ENCODE measurements at places on chromosomes 16 and 17.

- DNase-seq = no peak
Measured at GRCh38 chr17:57391076-57391825, 134.9 kb downstream of the MSI2 start.

DNA sequence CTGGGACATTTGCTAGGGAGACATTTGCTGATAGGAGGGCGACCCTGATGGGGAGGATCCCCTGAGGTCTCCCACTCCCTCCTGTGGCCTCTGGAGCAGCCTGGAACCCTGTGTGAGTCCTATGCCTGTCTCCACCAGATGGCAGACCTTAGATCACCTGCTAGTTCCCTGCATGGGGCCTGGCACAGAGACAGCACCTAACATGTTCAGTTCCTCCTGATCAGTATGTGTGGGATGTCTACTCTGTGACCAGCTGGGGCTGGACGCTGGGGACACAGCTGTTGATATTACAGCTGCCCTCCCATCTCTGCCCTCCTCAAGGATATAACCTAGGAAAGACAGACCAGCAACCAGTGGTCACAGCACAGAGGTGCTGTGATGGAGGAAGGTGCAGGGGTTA lies 1.1 kb upstream of the ADCY7 start:
- no peak for DNase-seq

DNA sequence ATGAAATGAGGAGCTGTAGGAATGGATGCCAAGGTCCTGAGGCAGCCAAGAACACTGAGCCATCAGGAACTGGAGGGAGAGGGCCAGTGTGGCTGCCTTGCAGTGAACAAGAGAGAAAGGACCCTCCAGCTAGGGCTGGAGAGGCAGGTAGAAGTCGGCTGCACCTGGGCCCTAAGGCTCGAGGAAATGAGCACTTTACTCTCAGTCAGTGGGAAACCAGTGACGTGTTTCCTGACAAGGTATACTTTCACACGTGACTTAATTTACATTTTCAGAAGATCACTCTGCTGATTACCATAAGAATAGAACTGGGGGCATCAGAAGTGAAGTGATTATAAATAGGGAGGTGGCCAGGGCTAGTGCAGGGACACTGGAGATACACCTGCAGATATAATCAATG lies 115.2 kb downstream of the C17orf67 start:
- no peak for DNase-seq

DNA sequence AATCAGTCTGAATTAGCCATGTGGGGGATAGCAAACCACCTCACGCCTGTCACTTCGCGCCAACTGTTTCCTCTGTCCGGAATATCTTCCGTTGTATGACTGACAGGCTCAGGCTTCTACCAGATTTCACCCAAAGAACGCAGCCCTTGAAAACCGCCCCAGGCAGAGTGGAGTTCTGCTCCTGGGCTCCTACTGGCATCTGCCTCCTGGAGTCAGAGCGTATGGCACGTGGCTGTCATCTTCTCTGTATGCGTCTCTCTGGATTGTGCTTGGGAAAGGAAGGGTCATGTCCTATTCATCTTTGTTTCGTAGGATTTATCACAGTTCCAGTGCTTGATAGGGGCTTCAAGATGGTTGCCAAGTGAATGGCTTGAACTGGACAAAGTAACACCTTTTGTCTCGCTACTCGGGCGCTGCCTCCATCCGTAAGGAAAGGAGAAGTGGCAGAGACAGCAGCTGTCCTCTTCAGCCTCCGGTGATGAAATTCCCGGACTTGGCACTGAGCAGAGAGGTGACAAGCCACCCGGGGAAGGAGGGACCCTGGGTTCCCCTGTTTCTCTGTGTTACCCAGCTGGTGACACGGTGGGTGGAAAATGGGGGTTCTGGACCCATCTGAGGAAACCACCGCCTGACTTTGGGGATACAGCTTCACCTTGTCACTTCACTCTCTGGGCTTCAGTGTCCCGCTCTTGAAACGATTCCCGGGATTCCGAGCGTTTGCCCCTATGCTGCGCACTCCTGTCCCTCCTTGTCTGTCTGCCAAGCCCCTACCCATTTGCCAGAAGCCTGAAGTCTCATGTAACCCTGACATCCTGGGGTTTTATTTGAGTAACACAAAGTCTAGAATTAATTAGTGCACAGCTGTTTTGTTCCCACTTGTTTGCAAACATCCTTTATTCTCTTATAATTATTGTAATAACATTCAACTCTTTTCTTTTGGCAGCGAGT lies 13.9 kb downstream of the KIAA0513 start:
- no peak for DNase-seq

DNA sequence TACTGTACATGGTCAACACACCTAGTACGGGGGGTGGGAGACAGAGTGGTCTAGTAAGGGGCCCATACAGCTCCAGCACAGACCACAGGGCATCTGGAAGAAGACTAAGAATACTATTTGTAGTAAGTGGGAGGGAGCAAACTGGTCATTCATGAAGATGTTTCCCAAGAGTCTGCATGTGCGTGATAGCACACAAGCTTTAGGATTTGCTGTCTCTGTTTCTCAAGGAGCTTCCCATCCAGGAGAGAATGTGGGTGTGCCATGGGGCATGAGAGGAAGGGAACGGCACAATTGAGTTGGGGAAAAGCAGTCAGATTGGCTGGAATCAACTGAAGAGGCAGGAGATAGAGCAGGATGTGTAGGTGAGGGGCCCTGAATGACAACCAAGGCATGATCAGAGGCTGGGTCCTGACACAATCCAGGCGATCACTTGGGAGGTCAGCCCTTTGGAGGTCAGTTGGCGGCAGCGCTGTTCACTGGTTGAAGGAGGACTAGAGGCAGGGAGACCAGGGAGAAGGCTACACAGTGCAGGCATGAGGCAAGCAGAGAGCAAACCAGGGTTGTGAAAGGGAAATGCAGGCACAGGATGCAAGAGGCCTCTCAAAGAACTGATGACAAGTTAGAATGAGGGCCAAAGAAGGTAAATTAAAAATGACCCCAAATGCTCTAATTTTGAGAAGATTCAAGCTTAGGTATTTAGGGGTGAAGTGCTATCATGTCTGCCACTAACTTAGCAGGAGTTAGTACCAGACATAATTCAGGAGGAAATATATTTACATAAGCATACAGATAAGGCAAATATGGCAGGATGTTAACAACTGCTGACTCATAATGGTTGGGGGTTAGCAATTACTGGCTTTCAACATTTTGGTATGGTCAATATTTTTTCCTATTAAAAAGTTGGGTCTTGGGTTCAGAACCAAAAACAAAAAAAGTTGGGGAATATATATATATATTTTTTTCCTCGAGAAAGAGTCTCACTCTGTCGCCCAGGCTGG lies 10.3 kb downstream of the UBE2O start:
- DNase-seq = no peak

- no peak for DNase-seq
Measured at GRCh38 chr17:69286257-69286656, 40.7 kb downstream of the ABCA5 start.

DNA sequence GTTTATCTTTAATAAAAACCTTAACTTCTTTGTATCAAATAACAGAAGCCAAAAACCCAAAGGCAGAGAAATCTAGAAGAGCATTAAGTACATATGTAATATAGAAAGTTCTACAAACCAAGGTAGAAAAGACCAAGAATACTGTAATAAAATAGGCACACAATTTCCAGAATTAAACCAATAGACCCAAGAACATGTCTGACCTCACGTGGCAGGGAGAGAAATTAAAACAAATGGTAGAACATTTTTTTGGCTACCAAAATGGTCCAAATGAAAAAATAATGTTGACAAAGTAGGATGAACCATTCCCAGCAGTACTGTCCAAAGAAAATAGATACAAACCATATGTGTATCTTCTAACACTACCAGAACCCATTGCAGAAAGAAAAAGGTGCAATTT lies 183.5 kb downstream of the CPPED1 start:
- no peak for DNase-seq

DNA sequence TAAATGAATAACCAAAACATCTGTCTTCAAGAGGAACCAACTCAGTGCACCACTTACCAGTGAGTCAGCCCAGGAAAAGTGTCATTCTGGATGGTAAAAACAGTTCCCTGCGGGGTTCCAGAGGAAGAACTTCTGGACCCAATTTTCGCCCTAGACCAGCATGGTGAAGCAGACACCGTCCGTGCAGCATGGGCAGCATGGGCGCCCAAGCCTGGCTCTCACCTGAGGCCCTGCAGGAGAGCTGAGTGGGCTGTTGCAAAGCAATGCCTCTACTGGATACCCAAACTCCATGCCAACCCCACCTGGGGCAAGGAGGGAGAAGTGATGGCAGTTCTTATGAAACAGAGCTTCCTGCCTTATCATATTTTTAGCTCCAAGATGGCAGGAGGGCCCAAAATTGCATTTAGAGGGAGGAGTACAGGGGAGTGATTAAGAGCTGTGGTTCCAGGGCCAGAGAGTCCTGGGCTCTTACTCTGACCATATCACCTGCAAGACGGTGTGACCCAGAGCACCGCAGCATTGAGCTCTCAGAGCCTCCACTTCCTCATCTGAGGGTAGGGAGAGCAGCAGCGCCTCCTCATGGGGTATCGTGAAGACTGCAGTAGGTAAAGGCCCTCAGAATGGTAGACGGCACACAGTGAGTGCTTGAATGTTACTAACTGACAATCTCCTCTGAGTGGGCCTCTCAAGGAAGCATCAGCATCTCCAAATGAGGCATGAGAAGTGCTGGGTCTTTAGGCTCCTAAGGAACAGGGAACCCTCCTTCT lies 16.6 kb upstream of the INPP5K start:
- peak; percentile 48 for DNase-seq

DNA sequence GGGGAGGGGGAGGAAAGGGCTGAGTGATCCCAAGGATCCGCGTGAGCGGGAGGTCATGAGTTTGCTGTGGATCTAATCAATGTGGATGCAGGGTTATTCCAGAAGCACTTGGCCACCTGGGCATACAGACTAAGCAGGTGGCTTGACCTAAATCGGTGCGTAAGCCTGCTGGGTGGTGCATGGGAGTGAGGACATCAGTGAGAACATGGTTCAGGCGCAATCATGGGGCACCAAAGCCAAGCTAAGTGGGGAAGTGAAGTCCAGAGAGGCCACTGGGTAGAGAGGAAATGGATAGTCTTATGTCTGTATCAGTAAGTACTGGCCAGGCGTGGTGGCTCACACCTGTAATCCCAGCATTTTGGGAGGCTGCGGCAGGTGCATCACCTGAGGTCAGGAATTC lies 18.9 kb upstream of the MFSD6L start:
- DNase-seq = no peak

GRCh38 chr16:84117494-84117843 lies 727 bp upstream of the MBTPS1 start:
- DNase-seq = peak; percentile 46

Measured in stimulated activated CD4-positive, alpha-beta T cell treated with anti-CD3 and anti-CD28 coated beads, Interleukin-4, amount 100 ng/mL, for 1 hour (primary cell).